Glomerular endothelial cell (primary cell): ENCODE measurements at places on chromosomes 4 and X. TPM values are rescaled to one million over a fixed set of nuclear protein-coding genes. Genes with fewer than 3 reads are reported as not detected.

The ASB12 gene
- total RNA-seq: 2.0 TPM in 1 of 2 replicates, not detected in the other

The SCFD2 gene
- total RNA-seq: 13.9 and 14.4 TPM in 2 replicates

The LUZP4 gene
- not detected in 2 replicates for total RNA-seq

The NLGN3 gene
- total RNA-seq: 0.10 and 0.99 TPM in 2 replicates

The DGKQ gene
- 19.8 and 21.9 TPM in 2 replicates for total RNA-seq

The TMEM150C gene
- total RNA-seq: 5.8 and 10.7 TPM in 2 replicates

The HTR2C gene
- not detected in 2 replicates for total RNA-seq

The RNF128 gene
- 0.47 and 1.1 TPM in 2 replicates for total RNA-seq

The GRIA2 gene
- total RNA-seq: 0.23 TPM in 1 of 2 replicates, not detected in the other

The DMP1 gene
- total RNA-seq: not detected in 2 replicates
